HepG2 (cell line): ENCODE measurements at places on chromosomes 1 and 21. TPM values are rescaled to one million over a fixed set of nuclear protein-coding genes. Genes with fewer than 3 reads are reported as not detected.

DNA sequence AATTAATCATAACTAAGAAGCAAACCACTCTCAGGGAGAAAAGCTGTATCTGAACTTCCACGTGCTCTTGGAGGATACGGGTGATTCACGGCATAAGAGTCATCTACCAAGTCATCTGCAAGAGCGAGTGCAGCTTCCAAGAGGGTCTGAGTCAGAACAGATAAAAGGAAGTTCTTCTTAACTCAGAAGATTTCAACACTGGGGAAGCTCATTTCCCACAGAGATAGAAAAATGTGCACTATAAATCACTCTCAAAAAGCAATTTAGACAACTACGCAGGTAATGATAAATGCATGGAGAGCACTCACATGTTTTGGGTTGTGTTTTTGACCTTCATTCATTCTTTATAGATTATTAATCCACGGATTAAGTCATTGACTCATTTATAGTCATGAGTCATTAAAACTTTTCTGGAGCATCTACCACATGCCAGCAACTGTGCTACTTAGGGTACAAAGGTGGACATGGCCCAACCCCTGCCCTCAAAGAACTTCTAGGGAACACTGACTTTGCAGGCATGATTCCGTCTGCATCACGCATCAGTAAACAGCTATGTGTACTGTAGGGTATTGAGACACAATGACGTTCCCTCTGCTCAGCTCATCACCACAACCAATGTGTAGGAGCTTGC, 20.8 kb downstream of the KCNJ15 start:
- DNase-seq, result no peak

- no peak for DNase-seq
Measured at GRCh38 chr1:109885589-109885988, 25.1 kb upstream of the CSF1 start.

- no peak for DNase-seq
Measured at GRCh38 chr1:1183833-1184775, 10.4 kb downstream of the TTLL10 start.

DNA sequence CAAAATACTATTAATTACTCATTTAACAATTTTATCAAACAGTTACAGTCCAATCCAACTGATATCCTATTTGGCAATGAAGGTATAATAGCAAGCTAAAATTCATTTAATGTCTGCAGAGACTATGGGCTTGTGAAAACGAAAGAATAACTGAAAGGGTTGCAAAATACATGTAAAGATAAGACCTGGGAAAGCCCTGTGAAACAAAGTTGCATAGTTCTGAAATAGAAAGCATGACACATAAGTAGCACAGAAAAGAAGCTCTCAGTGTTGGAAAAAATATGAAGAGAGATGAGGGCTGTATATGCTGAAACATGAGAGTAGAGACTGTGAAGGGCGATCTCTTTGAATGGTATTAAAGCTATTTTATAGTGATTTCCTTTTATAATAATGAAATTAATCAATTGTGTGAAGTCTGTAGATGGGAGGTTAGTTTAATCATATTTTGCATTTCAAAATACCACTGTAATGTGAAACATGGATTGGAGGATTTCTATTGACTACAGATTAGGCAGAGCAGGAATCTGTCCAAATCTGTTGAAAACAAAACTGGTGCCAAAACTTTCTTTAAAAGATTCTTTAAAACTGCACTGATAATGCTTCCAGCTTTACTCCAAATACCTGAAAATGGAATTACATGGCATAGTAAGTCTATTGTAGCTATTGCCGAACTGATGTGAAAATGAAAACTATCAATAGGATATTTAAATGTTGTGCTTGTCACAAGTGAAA, 1518.9 kb upstream of the B3GALT2 start:
- DNase-seq, result no peak

- no peak for DNase-seq
Measured at GRCh38 chr1:31586376-31587327, 10.3 kb downstream of the TINAGL1 start.

DNA sequence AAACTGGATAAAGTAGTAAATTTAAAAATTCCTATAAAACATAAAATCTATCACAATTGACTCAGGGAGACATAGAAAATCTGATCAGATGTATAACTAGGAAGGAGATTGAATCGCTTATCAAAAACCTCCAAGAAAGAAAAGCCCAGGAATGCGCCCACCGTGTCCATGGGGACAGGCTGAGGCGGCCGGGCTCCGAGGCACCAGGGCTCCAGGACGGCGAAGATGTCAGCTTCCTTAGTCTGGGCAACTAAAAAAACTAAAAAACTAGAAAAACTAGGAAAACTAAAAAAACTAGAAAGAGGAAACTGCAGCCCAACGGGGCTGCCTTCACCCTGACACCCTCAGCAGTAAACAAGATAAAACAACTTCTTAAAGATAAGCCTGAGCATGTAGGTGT, 229.0 kb upstream of the RAB4A start:
- no peak for DNase-seq

- no peak for DNase-seq
Measured at GRCh38 chr1:89607156-89607555, 25.8 kb upstream of the LRRC8C start.

GRCh38 chr1:15022048-15022447, 131.5 kb upstream of the TMEM51 start:
- no peak for DNase-seq

GRCh38 chr1:225820522-225821120, 10.7 kb downstream of the EPHX1 start:
- DNase-seq, result no peak

The HCRTR1 gene
- total RNA-seq, result not detected in 2 replicates

The PDZK1IP1 gene
- 0.24 TPM in 1 of 2 replicates, not detected in the other for total RNA-seq
